ENCODE measurements at places on chromosomes 7 and 10. TPM values are rescaled to one million over a fixed set of nuclear protein-coding genes. Genes with fewer than 3 reads are reported as not detected.

C10orf67 gene
- total RNA-seq, result 0.15 TPM

DNA sequence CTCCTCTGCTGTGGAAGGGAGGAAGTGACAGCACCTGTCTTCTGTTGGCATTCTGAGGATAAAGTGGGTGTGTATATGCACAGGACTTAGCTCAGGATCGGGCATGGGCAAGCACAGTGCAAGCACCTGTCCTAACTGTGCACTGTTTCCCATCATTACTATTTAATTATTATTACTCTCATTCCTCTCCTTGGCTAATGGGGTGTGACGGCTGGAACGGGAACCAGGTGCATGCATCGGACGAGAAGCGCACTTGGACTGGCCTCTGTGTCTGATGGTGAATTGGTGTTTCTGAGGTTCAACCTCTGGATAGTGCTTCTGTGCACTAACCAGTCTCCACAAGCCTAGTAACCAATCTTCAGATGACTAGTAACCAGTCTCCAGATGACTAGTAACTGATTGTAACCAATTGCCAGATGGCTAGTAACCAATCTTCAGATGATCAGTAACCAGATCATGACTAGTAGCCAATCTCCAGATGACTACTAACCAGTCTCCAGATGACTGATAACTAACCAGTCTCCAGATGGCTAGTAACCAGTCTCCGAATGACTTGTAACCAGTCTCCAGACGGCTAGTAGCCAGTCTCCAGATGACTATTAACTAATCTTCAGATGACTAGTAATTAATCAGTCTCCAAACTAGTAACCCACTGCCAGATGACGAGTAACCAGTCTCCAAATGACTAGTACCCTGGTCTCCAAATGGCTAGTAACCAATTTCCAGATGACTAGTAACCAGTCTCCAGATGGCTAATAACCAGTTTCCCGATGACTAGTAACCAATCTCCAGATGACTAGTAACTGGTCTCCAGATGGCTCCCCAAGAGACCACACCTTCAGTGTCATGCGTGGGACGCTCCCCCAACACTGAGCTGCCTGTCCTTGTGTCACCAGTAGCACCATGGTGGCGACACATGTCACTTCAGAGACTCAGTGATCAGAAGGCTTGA, 85.8 kb downstream of the PAXIP1 start:
- DNase-seq, result no peak

DLX6 gene
- total RNA-seq, result not detected

IGF2BP3 gene
- 11.7 TPM for total RNA-seq

- DNase-seq, result peak; percentile 39
Measured at GRCh38 chr10:72133517-72133916, 45.2 kb upstream of the SPOCK2 start.

CASTOR2 gene
- 7.7 TPM for total RNA-seq

GRCh38 chr10:131722121-131722520, 178.7 kb upstream of the PPP2R2D start:
- DNase-seq, result no peak

ADO gene
- total RNA-seq, result 107 TPM

- DNase-seq, result no peak
Measured at GRCh38 chr10:128781637-128782036, 655.4 kb upstream of the MKI67 start.

DNA sequence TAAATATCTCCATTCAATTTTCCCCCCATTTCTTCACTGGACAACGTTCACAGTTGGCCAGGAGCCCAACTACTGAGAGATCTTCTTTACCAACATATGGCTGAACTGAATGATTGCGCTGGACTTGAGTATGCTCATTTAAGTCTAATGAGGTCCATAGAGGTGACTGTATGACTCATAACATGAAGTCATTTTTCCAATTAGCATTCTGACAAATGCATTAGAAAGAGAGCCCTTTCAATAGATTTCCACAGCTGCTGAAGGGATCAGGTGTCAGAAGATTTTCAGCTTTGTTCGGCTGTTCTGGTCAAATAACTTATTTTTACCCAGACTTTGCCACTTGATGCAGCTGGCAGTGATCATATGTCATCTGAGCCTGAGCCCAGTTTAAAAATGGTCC, 438.0 kb downstream of the ETV1 start:
- DNase-seq, result no peak
